ENCODE measurements at places on chromosomes 6 and 20. TPM values are rescaled to one million over a fixed set of nuclear protein-coding genes. Genes with fewer than 3 reads are reported as not detected.

The GINS1 gene
- 8.3 TPM for total RNA-seq

The ARMC2 gene
- total RNA-seq = 0.99 TPM

The RWDD2A gene
- 1.8 TPM for total RNA-seq

- no peak for DNase-seq
Observed at GRCh38 chr6:161186173-161186769, 87.6 kb downstream of the AGPAT4 start.

GRCh38 chr20:41594514-41595322, 23.5 kb downstream of the CHD6 start:
- no peak for DNase-seq

DNA sequence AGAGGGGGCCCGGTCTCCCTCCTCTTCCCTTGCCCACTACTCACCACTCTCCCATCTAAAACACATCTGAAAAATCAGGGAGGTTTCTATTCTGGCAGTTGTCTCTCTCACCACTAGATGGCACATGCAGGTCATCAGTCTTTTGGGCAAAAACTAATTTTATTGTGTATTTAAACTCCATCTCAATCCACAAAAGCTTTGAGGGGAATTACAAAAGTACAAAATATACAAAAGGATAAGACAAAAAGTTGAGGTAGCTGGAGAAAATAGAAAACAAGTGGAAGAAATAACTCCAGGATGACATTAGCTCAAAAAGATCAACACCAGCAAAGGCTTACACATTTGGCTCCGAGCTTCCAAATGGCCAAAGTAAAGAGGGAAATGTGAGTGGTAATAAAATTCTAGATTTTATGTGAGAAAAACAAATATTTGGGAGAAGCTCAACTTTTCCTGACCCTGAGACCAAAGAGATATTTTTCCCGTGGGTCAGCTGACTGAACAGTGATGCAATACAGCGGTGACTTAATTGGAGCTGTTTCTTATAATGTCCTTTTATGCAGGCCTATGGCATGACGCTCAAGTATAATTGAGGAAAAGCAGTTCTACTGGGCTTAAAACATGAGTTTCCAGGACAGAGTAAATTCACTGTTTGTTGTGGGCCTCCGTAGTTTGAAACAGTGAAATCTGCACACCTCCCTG, 79.8 kb upstream of the CHD6 start:
- DNase-seq = peak; percentile 50

DNA sequence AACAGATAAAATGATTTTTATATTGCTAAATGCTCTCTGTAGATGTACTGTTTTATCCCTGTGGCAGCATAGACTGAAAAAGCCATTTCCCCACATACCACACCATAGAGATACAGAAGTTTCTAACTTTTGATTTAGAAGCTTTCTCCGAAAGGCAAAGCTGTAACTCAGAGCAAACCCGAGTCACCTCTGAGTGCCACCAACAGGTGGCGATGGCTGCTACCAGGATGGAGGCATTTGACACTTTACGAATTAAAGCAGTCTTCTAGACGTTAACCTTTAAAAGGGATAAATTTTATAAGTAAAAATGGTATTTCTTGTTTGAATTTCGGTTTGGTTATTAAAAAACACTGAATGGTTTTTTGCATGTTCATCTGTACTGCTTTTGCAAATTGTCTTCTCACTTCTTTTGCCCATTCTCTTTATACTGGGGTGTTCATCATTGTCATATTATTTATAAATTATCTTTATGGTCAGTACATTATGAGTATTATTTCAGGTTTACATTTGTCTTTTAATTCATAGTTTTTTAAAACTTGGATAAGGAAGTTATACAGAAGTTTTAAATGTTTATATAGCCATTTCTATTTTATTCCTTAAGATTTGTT, 201.0 kb upstream of the CEP162 start:
- DNase-seq = peak; percentile 75

DNA sequence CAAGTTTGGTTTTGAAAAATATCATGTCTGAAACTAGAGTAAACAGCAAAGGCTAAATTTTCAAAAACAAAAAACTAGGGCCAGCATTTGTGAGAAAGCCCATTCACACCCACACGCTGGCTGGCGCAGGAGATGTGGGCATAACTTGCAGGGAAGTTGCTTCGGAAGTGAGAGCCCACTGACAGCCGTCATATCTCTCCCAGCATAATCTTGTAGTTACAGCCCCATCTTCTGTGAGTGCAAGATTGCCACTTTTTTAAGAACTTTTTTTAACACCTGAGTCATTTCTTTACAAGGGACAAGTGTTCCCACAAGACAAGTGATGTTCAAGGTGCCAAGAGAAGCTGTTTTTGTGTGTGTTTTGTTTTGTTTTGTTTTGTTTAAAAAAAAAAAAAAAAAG, 212.5 kb upstream of the CNR1 start:
- no peak for DNase-seq
